ENCODE measurements at places on chromosomes 3 and 15.
A peak's percentile ranks its signal among the peaks of the same experiment; 100 is the strongest.

DNA sequence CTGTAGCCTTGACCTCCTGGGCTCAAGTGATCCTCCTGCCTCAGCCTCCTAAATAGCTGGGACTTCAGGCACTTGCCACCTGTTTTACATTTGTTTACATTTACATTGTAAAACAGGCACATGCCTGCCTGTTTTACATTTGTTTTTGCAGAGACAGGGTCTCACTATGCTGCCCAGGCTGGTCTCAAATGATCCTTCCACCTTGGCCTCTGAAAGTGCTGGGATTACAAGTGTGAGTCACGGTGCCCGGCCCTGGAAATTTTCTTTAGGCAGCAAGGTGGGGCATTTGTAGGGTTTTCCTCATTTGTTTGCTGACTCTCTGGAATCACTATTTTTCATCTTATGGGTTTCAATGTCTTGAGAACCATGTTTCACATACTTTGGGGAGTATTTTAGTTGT lies 25.0 kb downstream of the PIF1 start:
- DNase-seq = no peak

DNA sequence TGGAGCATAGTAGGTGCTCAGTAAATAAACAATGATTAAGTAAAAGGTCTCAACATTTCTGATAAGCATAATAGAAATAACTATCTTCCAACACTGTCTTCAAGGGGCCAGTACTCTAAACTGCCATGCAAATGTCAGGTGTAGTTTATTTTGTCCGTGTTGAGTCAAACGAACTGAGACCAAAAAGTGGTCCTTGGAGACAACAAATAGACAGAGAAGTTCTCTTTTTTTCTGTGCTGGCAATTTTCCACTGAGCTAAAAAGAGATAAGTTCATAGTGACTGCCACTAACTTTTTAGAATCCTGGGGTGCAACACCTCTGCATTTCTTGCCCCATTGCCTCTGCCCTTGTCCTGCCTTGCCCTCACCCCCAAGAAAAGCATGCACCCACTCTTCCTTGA lies 14.7 kb upstream of the MBNL1 start:
- no peak for DNase-seq

DNA sequence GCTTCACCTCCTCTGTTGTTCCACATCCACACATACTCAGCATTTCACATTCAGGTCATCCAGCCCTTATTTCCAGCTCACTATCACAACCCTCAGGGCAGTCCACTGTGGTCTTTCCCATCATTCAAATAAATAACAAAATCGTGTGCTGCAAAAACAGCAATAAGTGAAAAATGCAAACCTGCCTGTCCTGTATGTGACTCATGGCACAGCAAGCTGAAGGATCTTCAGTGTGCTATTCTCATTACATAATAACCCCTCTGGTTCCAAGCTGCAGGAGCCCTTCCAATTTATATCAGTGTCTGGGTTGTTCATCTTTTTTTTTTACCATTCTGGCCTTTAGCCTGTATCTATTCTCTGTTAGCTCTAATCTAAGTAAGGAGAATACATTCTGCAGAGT lies 185.3 kb upstream of the UBE2E2 start:
- DNase-seq = no peak

DNA sequence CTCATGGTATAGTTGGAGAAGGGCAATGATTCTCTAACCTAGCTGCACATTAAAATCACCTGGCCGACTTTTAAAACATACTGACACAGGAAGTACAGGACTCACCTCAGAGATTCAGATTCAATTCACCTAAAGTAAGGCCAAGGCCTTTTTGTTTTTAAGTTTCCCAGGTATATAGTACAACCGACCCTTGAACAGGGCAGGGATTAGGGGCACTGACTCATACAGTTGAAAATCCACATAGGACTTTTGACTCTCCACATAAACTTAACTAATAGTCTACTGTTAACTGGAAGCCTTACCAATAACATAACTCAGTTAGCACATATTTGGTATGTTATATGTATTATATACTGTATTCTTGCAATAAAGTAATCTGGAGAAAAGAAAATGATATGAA lies 129.5 kb upstream of the ABI3BP start:
- DNase-seq = no peak

DNA sequence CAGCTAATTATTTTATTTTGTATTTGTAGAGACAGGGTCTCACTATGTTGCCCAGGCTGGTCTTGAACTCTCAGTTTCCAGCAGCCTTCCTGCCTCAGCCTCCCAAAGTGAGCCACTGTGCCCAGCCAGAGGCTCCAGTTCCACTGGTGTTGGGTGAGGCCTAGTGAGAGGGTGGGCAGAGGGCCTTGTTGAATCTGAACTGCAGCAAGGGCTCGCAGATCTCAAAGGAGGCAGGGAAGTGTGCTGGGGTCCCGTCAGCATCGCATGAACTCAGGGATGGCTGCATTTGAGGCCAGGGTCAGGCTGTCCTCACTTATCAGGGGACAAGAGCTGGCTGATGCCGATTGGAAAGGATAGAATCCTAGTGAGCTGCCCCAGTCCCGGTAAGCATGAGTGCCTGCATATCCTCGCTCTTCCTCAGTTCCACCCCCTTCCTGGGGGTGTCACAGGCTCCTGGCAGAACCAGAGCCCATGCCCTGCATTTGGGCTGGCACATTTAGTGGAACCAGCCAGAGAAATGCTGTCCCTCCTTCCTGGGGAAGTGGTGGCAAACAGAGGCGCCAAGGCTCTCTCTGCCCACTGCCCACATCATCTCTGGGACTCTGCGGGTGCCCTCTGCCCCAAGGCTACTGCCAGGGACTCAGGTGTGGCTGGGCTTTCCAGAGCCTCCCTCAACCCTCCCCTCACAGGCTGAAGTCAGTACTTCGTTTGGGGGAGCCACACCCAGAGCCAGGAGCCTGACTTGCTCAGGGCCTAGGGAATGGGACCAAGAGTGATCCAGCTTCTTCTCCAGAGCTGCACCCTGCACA lies 24.1 kb downstream of the ALS2CL start:
- no peak for DNase-seq

DNA sequence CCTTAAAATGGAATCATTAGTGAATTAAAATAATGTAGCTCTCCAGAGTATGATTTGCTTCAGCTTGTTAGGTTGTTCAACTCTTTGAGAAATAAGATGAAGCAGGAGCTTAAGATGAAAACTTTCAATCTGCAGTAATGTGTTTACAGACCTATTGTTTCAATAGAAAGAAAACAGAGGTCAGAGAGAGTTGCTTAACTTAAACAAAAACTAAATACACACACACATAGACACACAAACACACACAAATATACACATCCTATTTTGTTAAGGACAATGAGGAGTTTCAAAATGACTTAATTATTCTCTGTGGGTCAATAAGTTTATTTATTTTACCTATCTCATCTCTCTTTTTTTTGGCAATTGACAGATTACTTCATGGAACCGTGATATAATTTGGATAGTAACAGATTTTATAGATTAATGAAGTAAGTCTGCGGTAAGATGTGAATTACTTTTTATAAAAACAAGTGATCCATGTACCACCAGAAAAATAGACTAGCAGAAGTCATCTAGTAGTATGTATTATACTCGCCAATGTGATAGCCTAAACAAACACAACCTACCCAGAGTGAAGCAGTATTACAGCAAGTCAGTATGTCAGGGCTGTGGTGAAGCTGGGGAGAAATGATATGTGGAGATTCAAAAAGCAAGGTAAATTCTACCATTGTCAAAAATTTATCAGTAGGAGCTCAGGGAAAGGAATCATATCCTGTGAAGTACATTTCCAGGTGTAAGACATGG lies 76.7 kb upstream of the DCBLD2 start:
- DNase-seq = no peak

DNA sequence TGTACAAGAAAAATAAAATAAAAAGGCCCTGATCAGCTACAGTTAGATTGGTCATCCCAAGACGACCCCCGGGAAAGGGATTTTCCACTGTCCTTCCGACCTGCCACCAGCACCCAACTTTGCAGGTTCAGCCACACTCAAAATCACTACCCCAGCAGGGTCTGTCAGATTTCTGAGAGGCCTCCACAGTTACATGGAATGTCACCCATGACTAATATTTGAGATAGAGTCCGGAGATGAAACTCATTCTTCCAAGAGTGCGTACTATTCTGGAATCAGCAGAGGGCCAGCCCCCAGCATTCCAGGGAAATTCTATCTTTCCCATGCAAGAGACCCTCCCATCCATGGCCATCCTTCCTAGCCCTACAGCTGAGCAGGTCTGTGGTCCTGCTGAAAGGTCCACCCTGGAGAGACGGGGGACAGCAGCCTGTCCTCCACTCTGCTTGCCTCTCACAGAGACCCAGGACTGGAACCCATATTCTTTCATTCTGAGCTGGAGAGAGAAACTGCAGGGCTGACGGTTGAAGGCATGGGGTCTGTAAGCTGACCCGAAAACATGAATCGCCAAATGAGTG lies 5.8 kb downstream of the LIPC start:
- no peak for DNase-seq

DNA sequence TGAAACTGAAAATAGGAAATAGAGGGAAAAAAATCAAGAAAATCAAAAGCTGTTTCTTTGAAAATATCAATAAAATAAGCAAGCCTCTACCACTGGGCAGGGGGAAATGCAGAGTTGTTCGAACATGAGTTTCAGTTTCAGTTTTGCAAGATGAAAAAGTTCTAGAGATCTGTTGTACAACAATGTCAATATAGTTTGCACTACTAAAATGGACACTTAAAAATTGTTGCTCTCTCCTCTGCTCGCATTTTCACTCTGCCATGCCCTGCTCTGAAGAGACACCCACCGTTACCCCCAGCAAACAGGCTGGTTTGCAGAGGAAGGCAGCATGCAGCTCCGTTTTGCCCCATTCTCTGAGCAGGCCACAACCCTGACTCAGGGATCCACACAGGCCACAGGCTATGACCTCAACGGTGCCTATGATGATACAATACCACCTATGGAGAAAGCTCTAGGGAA lies 64.5 kb downstream of the ZNF148 start:
- no peak for DNase-seq

GRCh38 chr3:183824761-183825455 lies 469 bp downstream of the MAP6D1 start:
- DNase-seq = peak; percentile 62

DNA sequence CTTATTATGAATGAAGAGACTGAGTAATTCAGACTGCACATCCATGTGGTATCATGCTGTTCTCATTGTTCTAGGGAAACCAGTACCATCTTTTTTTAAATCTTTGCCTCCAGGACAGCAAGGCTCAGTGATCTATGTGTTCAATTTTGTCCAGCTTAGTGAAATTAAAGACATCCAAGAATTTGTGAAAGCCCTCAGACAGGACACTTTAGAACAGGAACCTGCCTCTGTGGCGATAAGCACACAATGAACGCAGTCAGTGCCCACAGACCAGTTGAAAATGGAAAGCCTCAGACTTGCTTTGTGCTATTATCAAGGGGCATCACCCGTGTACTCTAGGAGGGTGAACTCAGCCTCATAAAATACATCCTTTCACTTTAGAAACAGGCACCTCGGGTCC lies 20.1 kb downstream of the EID1 start:
- peak; percentile 25 for DNase-seq

DNA sequence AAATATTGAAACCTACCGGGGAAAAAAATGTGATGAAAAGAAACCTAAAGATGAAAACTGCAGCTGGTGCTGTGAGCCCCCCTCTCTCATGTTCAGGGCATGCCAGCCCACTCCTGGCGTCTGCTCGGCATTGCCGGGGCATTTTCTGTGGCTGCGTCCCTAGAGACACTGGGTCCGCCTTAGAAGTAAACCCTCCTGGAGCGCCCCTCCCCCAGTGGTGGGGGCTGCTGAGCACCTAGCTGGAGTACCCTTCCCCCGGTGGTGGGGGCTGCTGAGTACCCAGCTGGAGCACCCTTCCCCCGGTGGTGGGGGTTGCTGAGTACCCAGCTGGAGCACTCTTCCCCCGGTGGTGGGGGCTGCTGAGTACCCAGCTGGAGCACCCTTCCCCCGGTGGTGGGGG lies 24.5 kb upstream of the GABRA5 start:
- peak; percentile 43 for DNase-seq

DNA sequence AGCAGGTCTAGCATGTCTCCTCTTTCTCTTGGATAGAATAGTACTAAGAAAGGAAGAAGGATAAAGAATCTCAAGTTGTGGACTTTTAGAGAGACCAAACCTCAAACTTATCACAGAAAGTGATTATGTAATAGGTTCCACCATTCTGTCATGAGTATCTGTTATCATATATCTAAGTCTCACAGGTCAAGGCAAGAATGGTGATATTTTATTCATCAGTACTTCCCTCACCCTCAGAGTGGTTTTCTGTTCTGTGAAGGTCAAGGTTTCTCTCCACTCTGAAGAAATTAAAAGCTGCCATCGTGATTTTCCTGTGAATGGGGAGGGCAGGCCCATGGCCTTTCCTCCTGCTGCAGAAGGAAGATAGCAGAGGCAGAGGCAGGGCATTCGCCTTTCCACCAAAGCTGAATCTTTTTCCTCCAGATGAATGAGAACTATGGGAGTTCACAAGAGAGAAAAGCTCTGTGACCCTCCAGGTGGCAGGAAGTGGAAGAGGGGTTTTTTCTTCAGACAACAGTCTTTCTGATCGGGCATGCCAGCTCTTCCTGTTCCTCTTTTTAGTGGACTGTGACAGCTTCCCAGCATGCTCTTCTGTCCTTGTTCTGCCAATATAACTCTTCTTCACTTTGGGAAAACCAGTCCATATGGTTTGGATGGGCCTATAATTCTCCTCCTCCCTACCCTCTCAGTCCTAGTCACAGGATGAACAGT lies 37.1 kb upstream of the CCK start:
- DNase-seq = no peak

GRCh38 chr3:23985747-23986544 lies 40.9 kb downstream of the NR1D2 start:
- no peak for DNase-seq

GRCh38 chr3:126851382-126851781 lies 131.5 kb upstream of the PLXNA1 start:
- no peak for DNase-seq

DNA sequence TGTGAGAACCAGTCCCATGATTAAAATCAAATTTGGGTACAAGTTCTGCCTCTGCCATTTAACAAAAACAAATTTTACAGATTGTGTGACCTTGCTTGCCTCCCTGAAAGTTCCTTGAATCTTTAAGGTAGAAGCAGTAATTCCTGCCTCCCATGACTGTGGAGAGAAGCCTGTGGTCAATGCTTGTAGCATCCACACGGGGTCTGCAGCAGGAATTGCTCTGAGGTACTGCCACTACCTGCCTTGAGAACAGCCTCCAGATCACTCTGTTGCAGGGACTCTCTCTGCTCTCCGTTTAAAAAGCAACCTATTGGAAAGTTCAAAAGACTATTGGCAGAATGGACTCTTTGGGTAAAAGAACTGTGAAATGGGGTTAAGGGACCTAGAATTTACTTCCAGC lies 75.9 kb downstream of the SST start:
- no peak for DNase-seq

DNA sequence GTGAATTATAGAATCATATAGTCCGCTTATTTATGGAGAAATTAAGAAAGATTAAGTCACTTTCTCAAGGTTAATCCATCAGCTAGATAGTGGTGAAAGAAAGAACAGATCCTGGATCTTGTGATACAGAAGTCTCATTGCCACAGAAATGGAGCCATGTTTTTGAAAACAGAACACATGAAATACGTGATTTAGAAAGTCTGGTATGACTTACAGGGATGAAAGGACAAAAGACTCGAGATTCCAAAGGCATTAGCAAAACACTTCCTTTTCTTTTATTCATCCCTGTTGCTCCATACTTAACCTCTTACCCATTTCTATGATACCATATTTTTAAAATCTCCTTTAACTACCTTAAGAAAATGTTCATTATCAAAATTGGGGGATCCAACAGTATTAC lies 40.0 kb upstream of the TEX9 start:
- no peak for DNase-seq

- no peak for DNase-seq
These were observed 69.4 kb downstream of the ITPR1 start for GRCh38 chr3:4562595-4562994.
